Stimulated activated CD8-positive, alpha-beta memory T cell treated with anti-CD3 and anti-CD28 coated beads, Interleukin-15, amount 100 ng/mL, for 4 hours (primary cell): ENCODE measurements at places on chromosomes 3 and 15.

- no peak for DNase-seq
Measured at GRCh38 chr3:193638833-193639232, 45.8 kb downstream of the OPA1 start.

- DNase-seq: no peak
Measured at GRCh38 chr3:31014317-31015040, 120.0 kb upstream of the GADL1 start.

DNA sequence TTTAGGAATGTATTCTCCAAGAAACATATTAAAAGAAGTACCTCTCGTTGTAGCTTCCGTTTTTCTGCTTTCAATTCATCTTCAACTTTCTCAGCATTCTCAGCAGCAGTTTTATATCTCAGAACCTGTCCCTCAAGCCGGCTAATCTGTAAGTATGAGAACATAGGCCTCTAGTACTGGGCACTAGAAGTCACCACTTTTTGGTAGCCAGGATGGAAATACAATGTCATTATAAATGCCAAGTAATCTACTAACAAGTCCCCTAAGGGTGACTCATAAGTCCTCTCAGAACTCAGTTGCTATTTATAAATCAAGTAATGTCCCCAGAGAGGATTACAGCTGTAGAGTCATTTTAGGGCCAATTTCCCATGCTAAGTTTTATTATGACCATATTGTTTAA is 61.1 kb downstream of the MLH1 start:
- no peak for DNase-seq

GRCh38 chr3:11377719-11378118 is 105.5 kb downstream of the ATG7 start:
- DNase-seq: no peak

DNA sequence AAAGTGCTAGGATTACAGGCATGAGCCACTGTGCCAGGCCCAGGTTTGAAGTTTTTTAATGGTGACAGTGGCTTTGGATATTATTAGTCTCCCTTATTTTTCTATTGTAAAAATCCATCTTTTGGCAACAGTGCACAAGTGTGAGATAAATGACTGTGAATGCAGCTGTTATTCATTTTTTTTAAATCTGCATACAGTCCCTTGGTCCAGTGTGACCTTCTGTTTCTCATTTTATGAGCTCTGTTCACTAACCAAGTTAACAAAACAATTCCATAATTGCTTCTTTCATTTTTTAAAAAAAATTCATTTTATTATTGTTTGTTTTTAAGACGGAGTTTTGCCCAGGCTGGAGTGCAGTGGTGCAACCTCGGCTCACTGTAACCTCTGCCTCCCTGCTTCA is 381.8 kb downstream of the NAALADL2 start:
- DNase-seq: no peak

DNA sequence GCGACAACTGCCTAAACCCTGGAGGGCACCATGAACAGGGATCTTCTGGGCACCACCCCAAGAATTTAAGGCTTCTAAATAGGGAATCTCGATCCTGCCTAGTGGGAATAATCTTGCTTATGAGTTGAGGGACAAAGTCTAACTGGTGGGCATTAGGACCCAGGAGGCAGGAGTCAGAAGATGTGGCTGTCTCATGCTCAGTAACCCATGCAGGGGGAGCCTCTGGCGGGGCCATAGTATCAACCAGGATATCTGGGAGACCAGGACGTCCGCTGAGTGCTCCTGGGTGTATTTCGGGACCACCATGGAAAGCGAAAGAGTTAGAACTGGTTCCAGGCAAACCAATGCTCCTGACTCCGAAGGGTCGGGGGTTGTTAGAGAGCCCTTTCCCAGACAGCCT is 356.1 kb downstream of the OTOL1 start:
- no peak for DNase-seq

- DNase-seq: no peak
Measured at GRCh38 chr3:10260211-10260701, 12.0 kb downstream of the TATDN2 start.

GRCh38 chr3:140013220-140013619 is 78.2 kb downstream of the CLSTN2 start:
- no peak for DNase-seq

DNA sequence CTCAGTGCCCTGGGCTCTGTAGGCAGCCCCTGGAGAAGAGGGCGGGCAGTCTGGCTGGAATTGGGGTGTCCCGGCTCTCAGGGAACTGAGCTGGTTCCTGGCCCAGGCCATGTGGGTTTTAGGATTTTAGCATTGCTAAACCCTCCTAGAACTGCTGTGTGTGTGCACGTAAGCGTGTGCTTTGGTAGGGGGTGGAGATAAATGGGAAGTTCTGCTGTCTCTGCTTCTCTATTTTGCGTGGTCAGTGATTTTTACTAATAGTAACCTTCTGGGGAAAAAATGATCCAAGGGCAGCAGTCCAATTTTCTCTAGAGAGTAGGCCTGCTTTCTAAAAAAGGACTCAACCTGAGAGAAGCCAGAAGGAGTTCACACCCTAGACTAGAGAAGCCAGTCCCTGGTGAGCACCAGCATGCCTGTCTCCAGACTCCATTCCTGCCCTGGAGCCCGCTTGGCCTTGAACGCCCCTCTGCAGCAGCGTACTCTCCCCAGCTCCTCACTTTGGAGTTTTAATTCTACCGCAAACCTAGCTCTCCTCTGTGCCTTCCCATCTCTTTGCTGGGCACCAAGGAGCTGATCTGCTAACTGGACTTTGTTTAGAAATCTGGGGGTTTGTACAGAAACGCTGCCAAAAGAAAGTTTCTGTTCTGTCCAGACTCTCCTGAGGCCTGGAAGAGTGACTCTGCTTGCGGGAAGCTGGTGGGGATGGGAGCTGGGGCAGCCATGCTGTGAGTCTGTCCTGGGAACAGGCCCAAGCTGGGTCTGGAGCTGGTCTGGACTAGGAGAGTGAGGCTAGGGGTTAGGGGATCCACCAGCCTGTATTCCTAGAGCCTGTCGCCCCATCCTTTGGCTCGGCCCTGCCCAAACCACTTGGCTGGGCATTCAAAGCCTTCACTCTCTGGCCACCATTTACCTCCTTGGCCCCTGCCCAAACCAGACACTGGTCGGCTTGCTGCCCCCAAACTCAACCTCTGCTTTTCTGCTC is 19.7 kb downstream of the CORO2B start:
- DNase-seq: no peak

GRCh38 chr15:62112616-62113593 is 46.1 kb downstream of the C2CD4A start:
- no peak for DNase-seq

GRCh38 chr3:136196064-136196400 is at the start of gene MSL2:
Gene MSL2 (minus strand): TSS chr3:136196335. CDS start chr3:136195113, 1,222 bp downstream.
- DNase-seq: no peak

- DNase-seq: no peak
Measured at GRCh38 chr15:64807751-64808222, 17.7 kb downstream of the PIF1 start.

DNA sequence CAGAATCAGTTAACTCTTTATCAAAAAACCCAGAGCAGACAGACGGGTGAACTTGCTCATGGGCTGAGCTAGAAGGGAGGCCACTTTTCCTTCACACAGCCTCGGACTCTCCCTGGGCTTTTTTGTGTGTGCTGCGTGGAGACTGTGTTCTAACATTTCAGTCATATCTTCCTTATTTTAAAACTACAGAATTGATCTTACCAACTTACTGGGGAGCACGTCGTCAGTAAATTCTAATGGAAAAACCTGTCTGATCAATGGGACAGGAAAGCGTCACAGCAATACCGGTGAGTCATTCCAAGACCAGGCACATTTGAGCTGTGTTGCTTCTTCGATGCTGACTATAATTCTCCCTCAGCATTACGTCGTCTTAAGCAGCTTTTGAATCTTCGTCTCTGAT is 145.1 kb downstream of the LPP start:
- DNase-seq: no peak

- DNase-seq: no peak
Measured at GRCh38 chr15:85595804-85596536, 198.8 kb downstream of the KLHL25 start.

GRCh38 chr3:98962951-98963350 is 61.5 kb upstream of the DCBLD2 start:
- DNase-seq: no peak

DNA sequence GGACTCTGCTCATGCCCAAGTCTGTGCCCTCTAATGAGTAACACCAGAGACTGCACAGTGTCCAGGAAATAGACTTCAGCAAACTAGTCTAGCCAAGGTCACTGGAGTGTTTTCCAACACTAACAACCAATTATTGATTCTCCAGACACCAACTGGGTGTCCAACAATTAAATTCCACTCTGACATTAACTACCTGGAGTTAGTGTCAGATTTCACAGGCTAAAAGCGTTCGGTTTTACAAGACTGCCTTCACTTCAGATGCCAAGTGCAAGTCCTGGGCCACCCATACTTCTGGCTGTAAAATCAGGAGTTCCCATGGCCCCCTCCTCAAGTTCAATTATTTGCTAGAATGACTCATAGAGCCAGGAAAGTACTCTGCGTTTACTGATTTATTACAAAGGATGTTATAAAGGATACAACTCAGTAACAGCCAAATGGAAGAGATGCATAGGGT is 20.8 kb upstream of the CFAP161 start:
- DNase-seq: no peak

GRCh38 chr3:38940394-38940793 is 111.3 kb downstream of the SCN11A start:
- no peak for DNase-seq

DNA sequence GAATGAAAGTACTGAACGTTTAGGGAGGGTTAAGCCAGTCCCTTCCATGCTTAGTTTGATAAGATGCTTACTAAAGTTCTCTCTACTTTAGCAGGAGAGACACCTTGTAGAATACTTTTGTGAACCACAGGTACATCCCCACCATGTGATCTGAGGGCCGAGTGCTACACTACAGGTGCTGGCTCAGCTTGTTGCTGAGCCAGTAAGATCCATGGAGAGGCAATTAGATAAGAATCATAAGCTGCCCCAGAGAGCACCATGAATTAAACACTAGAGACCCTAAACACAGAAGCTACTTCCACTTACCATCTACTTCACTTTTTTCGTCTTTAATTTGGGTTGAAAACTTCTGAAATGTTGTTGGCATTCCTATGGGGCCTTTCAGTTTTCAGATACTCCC is 70.5 kb upstream of the GOLGA8B start:
- DNase-seq: no peak

GRCh38 chr3:138646513-138646912 is 37.9 kb downstream of the FAIM start:
- DNase-seq: no peak

GRCh38 chr15:70488002-70488605 is 275.3 kb downstream of the UACA start:
- no peak for DNase-seq

DNA sequence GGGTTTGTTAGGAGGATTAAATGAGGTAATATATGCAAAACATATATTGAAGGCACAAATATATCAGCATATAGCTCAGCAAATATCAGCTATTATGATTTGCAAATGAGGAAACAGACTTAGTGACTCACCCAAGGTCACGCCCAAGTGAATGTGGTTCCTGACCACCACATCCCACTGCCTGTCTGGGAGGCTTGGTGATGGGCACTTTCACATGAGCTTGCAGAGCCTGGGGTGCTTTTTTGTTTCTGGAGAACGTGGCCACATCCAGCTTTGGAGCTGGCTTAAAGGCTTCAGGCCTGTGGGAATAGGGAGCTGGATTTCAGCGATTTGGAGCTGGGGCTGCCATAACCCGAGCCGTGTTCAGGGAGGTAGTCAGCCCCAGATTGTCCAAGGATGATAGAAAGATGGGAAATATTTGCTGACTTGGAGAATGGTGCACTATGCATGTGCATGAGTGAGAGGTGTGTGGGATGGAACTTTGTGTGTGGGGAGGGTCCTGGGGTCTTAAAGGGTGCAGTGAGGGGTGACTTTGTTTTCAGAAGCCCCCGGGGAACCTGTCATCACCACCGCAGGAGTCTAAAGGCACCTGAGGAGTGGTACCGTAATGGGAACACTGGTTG is 12.0 kb upstream of the FGD5 start:
- DNase-seq: no peak

DNA sequence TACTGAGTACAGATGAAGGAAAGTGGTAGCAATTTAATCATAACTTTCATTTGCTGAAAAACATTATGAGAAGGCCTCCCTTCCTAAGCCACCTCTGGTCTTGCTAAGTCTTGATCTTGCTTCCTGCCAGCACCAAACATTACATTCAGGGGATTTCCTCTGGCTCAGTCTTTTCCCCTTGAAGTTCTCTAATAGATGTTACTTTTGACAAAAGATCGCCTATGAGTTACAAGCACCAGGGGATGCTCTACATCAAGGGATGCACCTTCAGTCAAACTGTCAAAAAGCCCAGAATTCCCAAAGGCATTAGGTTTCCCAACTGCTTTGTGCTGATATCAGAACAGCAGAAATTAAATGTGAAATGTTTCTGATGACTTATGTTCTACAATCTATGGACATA is 47.3 kb downstream of the AQP9 start:
- no peak for DNase-seq

DNA sequence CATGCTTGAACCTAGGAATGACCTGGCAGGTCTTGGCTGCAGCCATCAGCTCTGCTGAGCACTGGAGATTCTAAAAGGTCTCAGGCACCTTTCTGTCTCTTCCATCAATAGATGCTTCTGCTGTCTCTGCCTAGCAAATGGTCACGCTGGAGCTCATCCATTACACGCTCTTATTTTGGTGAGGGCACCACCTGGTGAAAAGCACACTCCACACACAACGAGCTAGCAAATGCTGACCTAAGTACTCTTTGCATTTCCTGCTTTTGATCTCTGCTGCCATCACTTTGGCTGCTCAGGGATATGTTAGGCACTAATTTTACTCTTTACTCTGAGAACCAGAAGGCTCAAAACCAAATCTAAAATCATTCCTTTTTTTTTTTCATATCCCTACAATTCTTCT is 91.3 kb downstream of the RAB11A start:
- DNase-seq: no peak

GRCh38 chr3:21509731-21510470 is 241.1 kb downstream of the ZNF385D start:
- no peak for DNase-seq

DNA sequence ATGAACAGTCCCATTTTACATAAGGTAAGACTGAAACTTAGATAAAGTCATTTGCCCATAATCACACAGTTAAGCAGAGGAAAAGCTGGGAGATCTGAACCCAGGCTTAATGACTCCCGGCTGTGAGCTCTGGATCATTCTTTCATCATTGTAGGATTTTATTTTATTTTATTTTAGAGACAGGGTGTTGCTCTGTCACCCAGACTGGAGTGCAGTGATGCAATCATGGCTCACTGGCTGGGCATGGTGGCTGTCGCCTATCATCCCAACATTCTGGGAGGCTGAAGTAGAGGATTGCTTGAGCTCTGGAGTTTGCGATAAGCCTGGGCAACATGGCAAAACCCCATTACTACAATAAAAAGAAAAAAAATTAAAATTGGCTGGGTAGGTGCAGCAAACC is 31.2 kb upstream of the RAF1 start:
- no peak for DNase-seq

DNA sequence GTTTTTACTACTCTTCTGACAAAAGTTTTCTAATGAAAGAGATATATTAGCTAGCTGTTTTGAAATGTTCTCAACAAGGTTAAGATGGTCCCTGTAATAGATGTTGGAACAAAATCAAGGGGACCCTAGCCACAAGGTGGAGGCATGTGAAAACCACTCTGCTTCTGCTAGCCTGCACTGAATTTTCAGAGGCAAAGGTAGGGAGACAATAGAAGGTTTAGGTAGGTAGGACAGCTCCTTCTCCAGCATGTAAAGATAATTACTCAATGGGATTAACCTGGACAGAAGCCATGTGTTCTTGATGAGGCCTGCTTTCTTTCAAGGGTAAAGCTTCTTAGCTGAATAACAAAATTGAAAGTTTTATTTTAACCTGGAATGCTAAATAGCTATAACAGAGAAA is 333.5 kb downstream of the LSAMP start:
- DNase-seq: no peak

- no peak for DNase-seq
Measured at GRCh38 chr15:67110361-67110781, 45.0 kb downstream of the SMAD3 start.
